Naive B cell (primary cell): ENCODE measurements at places on chromosomes 2 and 18. TPM values are rescaled to one million over a fixed set of nuclear protein-coding genes. Genes with fewer than 3 reads are reported as not detected.

- DNase-seq = no peak
Observed at GRCh38 chr2:70557171-70557838, 3.7 kb upstream of the TGFA start.

Gene IL36A
- polyA plus RNA-seq = not detected

DNA sequence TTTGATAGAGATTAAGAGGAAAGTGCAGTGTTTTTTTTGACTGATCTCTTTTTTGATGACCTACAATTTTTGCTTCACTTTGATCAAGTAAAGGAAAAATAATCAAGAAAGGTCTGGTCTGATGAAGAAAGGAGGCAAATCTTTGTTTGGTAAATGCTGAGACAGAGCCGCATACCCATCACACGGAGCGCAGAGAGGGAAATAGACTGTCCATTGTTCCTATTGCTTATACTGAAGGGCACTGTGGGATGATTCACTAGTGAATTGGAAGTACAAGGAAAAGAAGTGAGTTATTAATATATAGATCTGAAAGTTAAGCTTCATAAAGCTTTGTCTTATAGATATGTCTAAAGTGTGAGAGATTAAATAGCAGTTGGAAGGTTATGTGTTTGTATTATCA lies 455.1 kb downstream of the PLCL1 start:
- no peak for DNase-seq

GRCh38 chr2:71811726-71812125 lies 335.9 kb downstream of the CYP26B1 start:
- no peak for DNase-seq

GRCh38 chr2:43609290-43609918 lies 13.6 kb upstream of the THADA start:
- DNase-seq = peak; percentile 27

- DNase-seq = no peak
Observed at GRCh38 chr18:10401930-10402329, 52.5 kb upstream of the APCDD1 start.
